NCI-H1694 treated with DMSO at 0.1 percent for 48 hours (cell line): ENCODE measurements at places on chromosomes 6 and 20.
A peak's percentile ranks its signal among the peaks of the same experiment; 100 is the strongest.

DNA sequence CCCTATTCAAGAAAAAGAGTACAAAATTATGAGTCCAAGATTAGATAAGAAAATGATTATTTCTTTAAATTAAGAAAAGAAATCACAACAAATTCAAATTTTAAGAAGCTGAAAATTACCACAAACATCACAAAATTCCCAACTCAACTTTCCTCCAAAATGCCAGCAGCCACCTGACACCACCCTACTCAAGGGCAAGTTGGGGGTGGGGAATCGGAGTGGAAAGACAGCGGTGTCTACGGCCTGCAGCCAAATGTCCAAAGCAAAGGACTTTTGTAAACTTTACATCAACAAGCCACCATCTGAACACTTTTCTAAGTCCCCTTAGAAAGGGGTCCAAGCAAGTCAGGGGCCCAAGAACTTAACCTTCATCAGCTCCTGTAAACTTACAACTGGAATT, 1.6 kb upstream of the EYA2 start:
- no peak for DNase-seq

DNA sequence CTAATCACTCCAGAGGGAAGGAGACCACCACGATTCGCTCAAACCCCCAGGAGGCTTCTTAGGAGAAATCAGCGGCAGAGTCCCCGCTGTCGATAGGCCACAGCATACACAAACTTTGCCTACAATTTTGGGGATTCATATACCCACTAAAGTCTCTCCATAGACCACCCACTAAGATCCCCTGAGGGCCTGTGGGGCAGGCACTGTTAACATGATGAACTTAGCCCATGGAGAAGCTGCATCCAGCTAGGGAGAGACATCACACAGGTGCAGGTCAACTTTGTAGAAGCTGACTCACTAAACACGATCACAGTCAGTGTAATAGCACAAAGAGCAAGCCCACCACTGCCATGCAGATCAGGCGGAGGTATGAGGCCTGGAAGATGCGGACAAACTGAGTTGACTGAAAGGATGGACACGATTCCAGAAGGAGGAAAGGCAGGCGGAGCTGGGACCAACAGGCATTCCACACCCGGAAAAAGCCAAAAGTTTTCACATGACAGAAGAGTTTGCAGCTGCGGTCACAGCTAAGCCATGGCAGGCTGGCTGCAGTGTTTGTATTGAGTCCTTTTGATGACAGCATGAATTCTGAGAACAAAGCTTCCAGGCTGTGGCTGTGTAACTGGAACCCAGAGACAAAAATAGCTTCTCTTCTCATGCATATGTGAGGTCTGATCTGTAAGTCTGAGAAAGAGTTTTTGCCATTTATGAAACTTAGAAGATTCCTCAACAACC, 75.7 kb upstream of the QKI start:
- no peak for DNase-seq

DNA sequence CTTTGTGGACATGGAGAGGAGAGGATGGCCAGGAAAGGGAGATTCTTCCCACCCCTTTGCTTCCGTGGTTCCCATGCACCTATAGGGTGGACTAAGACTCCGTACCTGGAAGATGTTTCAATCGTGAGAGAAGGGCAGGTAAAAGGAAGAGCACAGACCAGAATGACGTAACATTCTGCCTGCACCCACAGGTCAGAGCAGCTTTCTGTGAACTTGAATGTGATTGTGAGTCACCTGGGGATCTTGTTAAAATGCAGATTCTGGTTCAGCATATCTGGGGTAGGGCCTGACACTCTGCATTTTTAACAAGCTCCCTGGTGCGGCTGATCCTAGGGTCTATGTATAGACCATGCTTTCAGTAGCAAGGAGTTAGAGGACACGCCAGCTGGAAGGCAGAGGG, 164.1 kb upstream of the SGK1 start:
- no peak for DNase-seq

GRCh38 chr6:37485291-37485702, 14.4 kb downstream of the CCDC167 start:
- DNase-seq = peak; percentile 28

DNA sequence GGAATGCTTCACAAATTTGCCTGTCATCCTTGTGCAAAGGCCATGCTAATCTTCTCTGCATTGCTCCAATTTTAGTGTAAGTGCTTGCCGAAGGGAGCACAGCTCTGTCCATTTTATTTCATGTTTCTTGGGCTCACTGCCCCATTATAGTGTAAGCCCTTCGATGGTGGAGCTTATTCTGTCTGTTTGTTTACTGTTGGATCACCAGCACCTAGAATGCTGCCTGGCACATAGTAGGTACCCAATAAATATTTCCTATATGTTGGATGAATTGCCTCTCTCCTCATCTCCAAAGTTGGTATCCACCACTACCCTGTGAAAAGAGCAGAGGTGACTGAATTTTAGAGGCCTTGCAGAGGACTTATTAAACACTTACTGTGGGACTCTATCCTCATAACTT, 18.8 kb upstream of the HMGN4 start:
- no peak for DNase-seq

GRCh38 chr6:51474022-51474975, 613.1 kb downstream of the PKHD1 start:
- no peak for DNase-seq

GRCh38 chr6:56348578-56348977, 101.2 kb upstream of the COL21A1 start:
- DNase-seq = no peak

DNA sequence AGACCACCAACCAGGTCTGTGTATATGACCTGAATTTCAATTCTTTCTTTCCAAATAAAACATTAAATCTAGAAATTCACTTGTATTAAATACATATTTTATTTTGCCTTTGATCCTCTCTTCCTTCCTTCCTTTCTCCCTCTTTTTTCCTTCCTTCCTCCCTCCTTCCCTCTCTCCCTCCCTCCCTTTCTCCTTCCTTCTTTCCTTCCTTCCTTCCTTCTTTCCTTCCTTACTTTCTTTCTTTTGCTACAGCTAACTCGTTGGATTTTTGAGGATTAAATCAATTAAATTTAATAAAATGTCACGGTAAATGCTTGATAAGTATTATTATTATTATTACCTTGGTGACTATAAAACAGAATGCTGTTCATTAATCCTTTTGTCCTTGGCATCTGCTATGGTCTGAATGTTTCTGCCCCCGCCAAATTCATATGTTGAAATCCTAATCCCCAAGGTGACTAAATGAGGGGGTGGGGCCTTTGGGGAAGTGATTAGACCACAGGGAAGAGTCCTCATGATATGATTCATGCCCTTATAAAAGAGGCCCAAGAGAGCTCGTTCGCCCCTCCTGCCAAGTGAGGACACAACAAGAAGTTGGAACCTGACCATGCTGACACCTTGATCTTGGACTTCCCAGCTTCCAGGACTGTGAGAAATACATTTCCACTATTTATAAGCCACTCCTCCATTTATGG, 67.6 kb upstream of the BTBD3 start:
- no peak for DNase-seq

DNA sequence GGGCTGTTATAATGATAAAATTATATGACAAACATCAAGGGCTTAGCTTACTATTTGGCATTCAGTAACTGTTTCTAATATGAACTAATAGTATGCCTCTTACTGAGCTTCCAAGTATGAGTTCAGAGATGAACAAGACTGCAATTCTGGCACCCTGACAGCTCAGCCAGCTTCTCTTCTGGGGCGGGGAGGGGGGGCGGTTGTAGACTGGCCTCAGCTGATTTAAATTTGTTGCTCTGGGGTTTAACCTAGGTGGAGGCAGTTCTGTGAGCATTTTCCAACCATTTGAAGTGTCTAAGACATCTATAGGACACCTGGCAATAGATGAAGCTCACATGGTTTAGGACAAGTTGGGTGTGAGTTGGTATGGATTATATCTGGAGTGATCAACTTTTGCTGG, 401.9 kb downstream of the QKI start:
- no peak for DNase-seq

- DNase-seq = no peak
These were observed 86.0 kb downstream of the SLC16A10 start for GRCh38 chr6:111173341-111173740.

GRCh38 chr6:25446830-25447569, 167.8 kb downstream of the CARMIL1 start:
- no peak for DNase-seq

DNA sequence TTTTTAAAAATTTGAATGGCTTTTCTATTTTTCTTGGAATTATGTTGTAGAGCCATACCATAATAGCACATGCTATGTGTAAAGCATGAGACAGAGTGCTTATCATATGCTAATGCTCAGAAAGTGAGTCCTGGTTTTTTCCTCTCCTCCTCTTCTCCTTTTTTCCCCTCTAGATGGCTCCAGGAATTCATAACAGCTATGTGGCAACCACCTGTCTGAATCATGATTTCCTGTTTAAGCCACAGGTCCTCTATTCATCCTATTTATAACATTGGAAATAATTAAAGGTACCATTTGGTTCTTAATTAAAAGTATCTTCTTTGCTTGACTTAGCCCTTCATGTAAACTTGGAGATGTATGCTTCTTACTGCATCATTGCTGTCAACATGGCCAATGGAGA, 260.0 kb upstream of the MAP3K7 start:
- DNase-seq = no peak

DNA sequence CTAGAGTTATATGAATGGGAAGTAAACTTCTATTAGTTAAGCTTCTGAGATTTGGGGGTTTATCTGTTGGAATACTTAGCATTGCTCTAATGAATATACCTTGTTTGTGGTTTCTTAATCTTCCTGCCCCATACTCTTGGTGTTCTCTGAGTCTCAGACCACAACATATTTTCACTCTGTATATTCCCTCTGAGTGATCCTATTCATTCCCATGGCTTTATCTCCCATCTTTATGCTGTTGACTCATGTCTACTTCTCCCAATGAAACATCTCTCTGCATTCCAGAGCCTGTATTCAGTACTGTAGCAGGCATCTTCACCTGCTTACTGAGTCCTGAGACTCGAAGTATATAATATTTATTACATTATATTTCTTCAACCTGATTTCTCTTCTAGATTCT, 283.7 kb upstream of the MAP3K7 start:
- no peak for DNase-seq

DNA sequence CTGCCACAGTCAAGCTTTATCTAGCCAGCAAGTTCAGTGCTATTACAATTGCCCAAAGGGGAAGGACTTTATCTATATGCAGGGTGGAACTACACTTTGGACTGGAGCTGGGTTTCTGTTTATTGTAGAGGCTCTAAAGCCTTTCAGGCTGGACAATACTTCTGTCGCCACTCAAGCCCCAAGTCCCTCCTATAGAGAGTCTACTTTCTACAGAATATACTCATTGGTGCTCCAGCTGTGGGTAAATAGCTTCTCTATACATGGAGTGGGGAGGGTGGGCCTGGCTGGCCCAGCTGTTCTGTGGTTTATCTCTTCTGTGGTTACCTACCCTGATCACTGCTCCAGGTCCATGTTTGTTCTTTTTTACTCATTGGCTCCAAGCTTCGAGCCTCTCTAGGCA, 151.8 kb upstream of the MYLIP start:
- DNase-seq = no peak

GRCh38 chr6:7115543-7116231, 7.9 kb downstream of the RREB1 start:
- no peak for DNase-seq

DNA sequence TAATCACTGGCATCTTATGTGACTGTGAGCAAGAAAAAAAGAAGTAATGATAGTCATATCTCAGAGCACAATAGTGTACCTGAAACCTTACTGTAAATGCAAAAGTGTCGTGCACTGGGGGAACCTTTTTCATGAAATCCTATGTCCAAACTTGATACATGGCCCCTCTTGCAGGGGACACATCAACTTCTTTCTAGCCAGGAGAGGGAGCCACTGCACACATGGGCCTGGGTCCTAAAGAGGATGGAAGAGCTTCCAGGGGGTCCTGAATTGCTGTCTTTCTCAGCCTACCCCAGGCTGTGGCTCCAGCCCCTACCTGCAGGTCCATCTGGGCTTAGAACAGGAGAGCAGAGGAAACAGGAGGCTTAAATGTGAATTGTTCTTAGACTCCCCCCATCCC, 165.7 kb downstream of the SOD2 start:
- DNase-seq = no peak

GRCh38 chr20:3931664-3932063, 42.5 kb downstream of the PANK2 start:
- no peak for DNase-seq

DNA sequence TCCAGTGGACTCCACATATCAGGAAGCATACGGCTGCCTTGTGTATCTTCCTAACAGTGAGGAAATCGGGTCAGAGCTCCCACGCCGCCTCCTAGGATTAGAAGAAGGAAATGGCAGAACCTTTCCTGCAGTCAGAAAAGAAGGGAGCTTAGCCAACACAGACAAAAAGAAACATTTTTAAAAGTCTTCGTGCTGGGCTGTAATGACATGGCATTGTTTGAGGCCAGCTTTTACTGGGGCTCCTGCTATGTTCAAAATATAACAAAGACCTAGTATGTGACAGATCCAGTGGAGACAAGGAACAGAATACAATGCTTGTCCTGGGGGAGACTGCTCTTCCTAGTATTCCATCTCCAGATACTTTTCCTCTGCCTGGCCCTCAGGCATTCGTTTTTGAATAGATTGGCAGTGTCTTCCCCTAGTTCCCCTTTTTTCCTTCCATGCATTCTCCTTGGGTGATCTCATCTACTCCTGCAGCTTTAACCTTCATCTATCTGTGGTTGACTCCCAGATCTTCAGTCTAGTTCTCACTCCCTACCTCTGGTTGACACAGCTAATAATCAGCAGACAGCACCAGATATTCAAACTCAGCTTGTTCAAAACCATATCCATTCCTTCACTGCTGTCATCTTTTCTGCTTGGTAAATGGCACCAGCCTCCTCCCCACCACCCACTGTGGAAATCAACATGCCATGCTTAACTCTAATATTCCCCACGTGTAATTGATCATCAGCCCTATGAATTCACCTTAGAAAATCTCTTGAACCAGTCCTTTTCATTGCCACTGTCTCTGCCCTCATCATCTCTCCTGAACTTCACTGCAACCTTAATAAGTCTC, 94.5 kb upstream of the VSTM2L start:
- DNase-seq = no peak

DNA sequence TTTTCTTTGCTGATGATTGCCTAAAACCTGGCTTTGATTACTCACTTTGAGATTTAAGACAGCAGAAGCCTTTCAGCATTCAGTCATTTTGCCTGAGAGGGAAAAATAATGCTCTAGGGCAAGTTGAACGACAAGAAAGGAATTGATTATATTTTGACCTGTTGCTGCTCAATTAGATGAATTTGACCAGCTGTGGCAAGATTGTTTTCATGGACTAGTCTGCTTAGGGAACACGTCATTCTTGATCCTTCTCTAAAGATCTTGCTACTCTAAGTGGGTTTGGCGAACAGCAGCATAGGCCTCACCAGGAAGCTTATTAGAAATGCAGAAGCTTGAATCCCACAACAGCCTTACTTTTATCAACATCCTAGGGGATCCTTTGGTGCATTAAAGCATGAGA, 59.7 kb upstream of the PHACTR1 start:
- no peak for DNase-seq
